ENCODE measurements at places on chromosomes 7 and 10. TPM values are rescaled to one million over a fixed set of nuclear protein-coding genes. Genes with fewer than 3 reads are reported as not detected.

Gene DDC
- total RNA-seq = 2.0 TPM

Gene LRRC61
- 3.7 TPM for total RNA-seq

Gene ABCB4
- 1.2 TPM for total RNA-seq

Gene SPACDR
- not detected for total RNA-seq

Gene CALD1
- 616 TPM for total RNA-seq

Gene CNPY1
- 0.32 TPM for total RNA-seq

Gene BCCIP
- total RNA-seq = 38.8 TPM

Gene KCND2
- total RNA-seq = 5.9 TPM

Gene SFMBT2
- total RNA-seq = 30.9 TPM

Gene SFTPD
- total RNA-seq = not detected

Measured in urinary bladder (tissue), 4 donors.